ENCODE measurements at places on chromosomes 16 and 17.

DNA sequence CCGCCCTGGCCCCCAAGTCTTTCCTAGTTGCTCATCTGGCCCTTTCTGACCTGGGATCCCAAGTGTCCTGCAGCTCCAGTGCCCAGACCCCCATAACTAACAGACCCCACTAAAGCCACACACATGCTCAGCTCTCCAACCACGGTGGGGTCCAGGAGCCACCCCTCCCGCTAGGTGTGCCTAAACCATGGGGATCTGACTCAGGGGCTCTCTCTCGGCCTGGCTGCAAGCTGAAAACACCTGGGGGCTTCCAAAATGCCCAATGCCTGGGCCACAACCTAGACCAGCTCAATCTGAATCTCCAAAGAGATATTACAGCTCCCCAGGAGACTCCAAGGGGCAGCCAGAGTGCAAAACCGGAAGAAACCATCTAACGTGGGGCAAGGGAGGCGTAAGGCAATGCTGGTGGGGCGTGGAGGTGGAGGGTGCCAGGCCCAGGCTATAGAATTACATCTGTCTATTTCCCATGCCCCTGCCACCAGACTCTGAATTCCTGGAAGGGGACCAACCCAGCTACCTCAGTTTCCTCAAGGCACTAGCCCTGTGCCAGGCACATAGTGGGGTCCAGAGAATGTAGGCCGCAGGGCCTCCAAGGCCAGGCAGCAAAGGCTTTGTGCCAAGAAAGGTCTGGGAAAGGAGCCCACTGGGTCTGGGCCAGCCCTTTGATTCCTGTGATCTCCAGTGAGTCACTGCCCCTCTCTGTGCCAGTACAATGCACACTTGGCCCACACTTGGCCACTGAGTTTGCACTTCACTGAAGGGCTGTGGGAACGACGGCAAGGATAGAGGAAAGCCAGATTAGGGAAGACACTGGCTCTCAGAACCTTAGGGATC, 3.3 kb downstream of the CD2BP2 start:
- DNase-seq = peak; percentile 88

GRCh38 chr16:72126429-72126765, 32.8 kb downstream of the DHX38 start:
- DNase-seq = peak; percentile 56

GRCh38 chr16:27444015-27444414, 42.0 kb downstream of the IL21R start:
- no peak for DNase-seq

- DNase-seq = no peak
Observed at GRCh38 chr17:40993839-40994238, at the start of gene KRTAP3-3. Gene KRTAP3-3, minus strand, starts transcription at chr17:40994164. Its CDS starts 67 bp downstream, at chr17:40994097.

- DNase-seq = no peak
Observed at GRCh38 chr16:85869785-85870558, 29.0 kb upstream of the IRF8 start.
